ENCODE measurements at places on chromosomes 3 and 15. TPM values are rescaled to one million over a fixed set of nuclear protein-coding genes. Genes with fewer than 3 reads are reported as not detected.

HEXA gene
- 173 TPM for total RNA-seq

PPARG gene
- total RNA-seq = 60.0 TPM

C2CD4A gene
- 0.05 TPM for total RNA-seq

PIGZ gene
- 10.6 TPM for total RNA-seq

SPINT1 gene
- total RNA-seq = 0.24 TPM

CHRFAM7A gene
- 0.54 TPM for total RNA-seq

CYP11A1 gene
- 0.81 TPM for total RNA-seq

GOLGA6L7 gene
- total RNA-seq = not detected

Measured in cardiac ventricle fibroblast (primary cell).